Uterus (tissue), 4 donors: ENCODE measurements at places on chromosomes 3 and 15. TPM values are rescaled to one million over a fixed set of nuclear protein-coding genes. Genes with fewer than 3 reads are reported as not detected.

DNA sequence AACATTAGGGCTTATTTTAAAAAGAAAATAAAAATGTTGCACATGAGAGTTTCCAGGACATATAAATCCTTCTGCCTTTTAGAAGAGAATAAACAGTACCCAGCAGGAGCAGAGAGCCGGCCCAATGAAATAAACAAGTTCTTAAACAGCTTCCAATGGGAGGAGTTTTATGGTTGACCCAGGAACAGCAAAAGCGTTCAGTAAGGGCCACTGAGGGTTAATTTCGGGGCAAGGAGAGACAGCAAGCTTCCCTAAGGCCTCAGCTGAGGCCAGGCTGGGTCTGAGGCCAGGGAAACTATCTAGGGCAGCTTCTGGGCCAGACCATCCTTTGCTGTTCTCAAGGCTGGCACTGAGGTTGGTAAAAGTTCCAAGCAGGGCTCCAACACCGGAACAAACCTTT, 3.4 kb downstream of the PDZRN3 start:
- peak overlapping the region; percentile 86 for H3K27ac ChIP-seq
- H3K27me3 ChIP-seq: no peaks in the 10 kb centered on the region
- no peaks in the 10 kb centered on the region for H3K36me3 ChIP-seq
- no peaks in the 10 kb centered on the region for H3K4me1 ChIP-seq
- H3K4me3 ChIP-seq: peak overlapping the region; percentile 92

FAM81A gene
- not detected for total RNA-seq

GRCh38 chr15:89187301-89187985, 33.9 kb downstream of the RLBP1 start:
- no peak for DNase-seq
- no peak overlapping the region for H3K27ac ChIP-seq
- no peaks in the 10 kb centered on the region for H3K27me3 ChIP-seq
- no peak overlapping the region for H3K4me3 ChIP-seq
- no peaks in the 10 kb centered on the region for H3K4me1 ChIP-seq

CCDC51 gene
- 2.6 TPM for total RNA-seq

DNA sequence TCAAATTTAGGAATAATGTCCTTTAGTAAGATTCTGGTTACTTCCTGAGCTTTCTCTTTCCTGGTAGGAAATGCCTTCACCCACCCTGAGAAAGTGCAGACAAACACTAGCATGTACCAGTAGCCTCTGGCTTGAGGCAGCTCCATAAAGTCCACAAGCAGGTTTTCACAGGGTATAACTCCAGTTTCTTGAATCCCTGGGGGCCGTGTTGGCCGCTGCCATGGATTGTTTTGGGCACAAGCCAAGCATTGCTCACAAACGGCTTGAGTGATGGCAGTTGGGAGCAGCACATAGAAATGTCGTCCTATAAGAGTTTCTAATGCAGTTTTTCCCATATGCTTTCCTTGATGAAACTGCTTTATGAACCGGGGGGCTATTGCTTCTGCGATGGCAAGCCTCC, 164.1 kb downstream of the STXBP5L start:
- H3K4me1 ChIP-seq: no peaks in the 10 kb centered on the region

DNA sequence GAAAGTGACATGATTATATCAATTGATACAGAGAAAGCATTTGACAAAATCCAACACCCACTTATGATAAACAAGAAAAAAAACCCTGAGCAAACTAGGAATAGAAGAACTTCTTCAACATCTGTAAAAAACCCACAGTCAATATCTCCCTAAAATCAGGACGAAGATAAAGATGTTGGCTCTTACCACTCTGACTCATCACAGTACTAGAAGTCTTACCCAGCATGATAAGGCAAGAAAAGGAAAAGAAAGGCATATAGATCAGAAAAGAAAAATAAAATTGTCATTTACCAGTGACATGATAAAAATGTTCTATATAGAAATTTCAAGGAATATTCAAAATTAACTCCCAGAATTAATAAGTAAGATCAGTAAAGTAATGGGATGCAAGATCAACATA, 7.2 kb upstream of the FBXW12 start:
- no peaks in the 10 kb centered on the region for H3K36me3 ChIP-seq
- H3K27ac ChIP-seq: no peak overlapping the region
- no peak overlapping the region for H3K4me3 ChIP-seq
- no peaks in the 10 kb centered on the region for H3K4me1 ChIP-seq
- no peak for DNase-seq

CADPS gene
- total RNA-seq: 13.2 TPM

- no peaks in the 10 kb centered on the region for H3K36me3 ChIP-seq
- H3K27ac ChIP-seq: no peak overlapping the region
- H3K4me3 ChIP-seq: no peak overlapping the region
These were observed 24.1 kb downstream of the ARPP21 start for GRCh38 chr3:35663471-35663870.

GRCh38 chr3:32421185-32421584, 29.5 kb downstream of the CMTM7 start:
- no peaks in the 10 kb centered on the region for H3K4me1 ChIP-seq
- H3K36me3 ChIP-seq: no peaks in the 10 kb centered on the region
- no peaks in the 10 kb centered on the region for H3K27me3 ChIP-seq
- no peak overlapping the region for H3K4me3 ChIP-seq
- no peak for DNase-seq
- H3K27ac ChIP-seq: peak overlapping the region; percentile 32

DNA sequence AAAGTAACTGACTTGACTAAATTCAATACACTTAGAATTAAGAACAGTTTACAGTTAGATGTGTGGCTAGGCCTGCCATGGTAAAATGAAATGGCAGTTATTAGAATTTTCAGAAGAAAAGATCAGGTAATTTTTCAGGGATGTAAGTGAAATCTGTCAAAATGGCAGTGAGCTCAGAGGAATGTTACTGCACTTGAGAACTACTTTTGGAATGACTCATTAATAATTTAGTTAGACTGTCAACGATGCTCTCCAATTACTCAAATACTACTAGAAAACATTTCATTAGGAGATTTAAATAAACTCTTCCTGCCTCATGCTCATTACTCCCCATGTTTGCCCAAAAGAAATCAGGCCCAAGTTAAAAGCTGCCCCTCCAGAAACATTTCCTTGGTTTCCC, 84.4 kb downstream of the RFTN1 start:
- no peaks in the 10 kb centered on the region for H3K36me3 ChIP-seq
- H3K4me1 ChIP-seq: no peaks in the 10 kb centered on the region
- no peak for DNase-seq
- peak overlapping the region; percentile 88 for H3K27ac ChIP-seq
- H3K27me3 ChIP-seq: no peaks in the 10 kb centered on the region

DNA sequence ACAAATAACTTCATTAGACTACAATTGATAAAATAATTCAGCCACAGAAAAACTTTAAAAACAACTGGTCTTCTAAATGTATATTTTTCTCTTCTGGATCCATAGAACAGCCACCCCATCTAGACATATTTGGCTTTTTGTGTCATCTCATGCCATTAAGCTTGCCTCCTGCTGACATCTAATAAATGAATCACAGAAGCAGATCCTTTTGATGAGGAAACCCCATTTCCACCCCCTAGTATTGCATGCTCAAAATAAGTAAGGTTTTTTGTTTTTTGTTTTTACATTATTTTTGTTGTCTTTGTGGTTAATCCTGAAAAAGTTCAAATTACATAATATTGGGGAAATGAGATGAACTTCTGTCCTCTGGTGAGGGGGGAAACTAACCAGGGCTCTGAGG, 94.8 kb downstream of the DUT start:
- H3K4me3 ChIP-seq: no peak overlapping the region
- DNase-seq: no peak
- H3K27me3 ChIP-seq: no peaks in the 10 kb centered on the region
- no peak overlapping the region for H3K27ac ChIP-seq
- no peaks in the 10 kb centered on the region for H3K36me3 ChIP-seq

DNA sequence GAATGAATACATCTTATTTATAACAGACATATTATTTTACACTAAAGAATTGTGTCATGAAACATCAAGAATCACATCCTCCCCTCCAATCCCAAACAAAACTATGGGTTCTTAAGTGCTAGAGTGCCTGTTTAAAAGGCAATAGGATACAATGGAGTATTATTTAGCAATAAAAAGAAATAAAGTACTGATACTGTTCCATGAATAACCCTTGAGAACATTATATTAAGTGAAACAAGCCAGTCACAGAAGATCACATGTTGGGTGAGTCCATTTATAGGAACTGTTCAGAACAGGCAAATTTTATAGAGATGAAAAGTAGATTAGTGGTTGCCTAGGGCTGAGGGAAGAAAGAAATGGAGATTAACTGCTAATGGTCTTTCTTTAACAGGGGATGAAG, 86.5 kb downstream of the ANKRD28 start:
- H3K27ac ChIP-seq: no peak overlapping the region
- H3K36me3 ChIP-seq: no peaks in the 10 kb centered on the region
- no peaks in the 10 kb centered on the region for H3K27me3 ChIP-seq

SSUH2 gene
- not detected for total RNA-seq

KIF7 gene
- total RNA-seq: 16.4 TPM

SRGAP3 gene
- 2.4 TPM for total RNA-seq

USP8 gene
- total RNA-seq: 170 TPM

GRCh38 chr3:196406811-196407470, 25.3 kb downstream of the UBXN7 start:
- no peak overlapping the region for H3K27ac ChIP-seq
- H3K4me3 ChIP-seq: no peak overlapping the region
- H3K4me1 ChIP-seq: no peaks in the 10 kb centered on the region

GRCh38 chr3:148646126-148646665, 51.5 kb upstream of the AGTR1 start:
- H3K4me3 ChIP-seq: no peak overlapping the region
- no peaks in the 10 kb centered on the region for H3K4me1 ChIP-seq
- H3K27ac ChIP-seq: no peak overlapping the region
- no peaks in the 10 kb centered on the region for H3K36me3 ChIP-seq
- no peaks in the 10 kb centered on the region for H3K27me3 ChIP-seq

DNA sequence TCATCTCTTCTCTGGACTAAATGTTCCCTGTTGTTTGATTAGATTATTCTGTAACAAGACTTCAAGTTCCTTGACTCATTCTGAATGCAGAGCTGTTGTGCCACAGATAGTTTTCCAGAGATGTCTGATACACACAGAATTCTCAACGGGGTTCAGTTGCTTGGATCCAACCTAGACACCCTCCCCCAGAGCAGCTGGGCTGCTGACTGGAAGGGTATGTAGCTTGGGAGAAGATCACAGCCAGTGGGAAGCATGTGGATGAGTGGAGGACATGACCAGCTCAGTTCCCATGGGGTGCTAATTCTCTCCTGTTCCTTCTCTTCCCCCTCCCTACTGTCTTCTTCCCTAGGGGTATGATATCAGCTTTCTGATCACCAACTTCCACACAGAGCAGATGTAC, 6.6 kb upstream of the TTLL3 start:
- H3K4me3 ChIP-seq: no peak overlapping the region
- no peaks in the 10 kb centered on the region for H3K4me1 ChIP-seq
- no peak for DNase-seq
- no peaks in the 10 kb centered on the region for H3K36me3 ChIP-seq

DNA sequence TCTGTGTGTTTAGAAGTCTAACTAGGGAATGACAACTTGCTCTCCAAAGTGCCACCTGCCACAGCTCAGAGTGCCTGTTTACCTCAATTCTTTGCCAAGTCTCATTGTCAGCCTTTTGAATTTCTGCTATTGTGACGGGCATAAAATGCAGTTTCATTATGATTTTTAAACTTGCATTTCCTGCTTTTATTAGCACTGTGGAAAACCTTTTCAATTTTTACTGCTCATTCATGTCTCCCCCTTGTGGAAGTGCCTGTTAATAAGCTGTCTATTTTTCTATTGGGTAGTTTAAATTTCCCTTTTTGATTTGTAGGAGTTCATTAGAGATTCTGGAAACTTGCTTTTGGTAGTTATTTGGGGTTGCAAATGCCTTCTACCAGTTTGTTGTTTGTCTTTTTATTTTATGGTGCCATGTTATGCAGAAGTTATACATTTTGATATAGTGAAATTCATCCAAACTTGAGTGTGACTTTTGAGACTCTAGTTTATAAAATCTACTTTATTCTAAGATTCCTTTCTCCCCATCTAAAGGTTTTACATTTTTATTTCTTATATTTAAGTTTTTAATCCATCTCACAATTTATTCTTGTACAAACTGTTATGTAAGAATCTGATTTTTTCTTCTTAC, 53.9 kb upstream of the FRMD4B start:
- H3K27ac ChIP-seq: no peak overlapping the region
- no peaks in the 10 kb centered on the region for H3K27me3 ChIP-seq
- no peak overlapping the region for H3K4me3 ChIP-seq
- no peaks in the 10 kb centered on the region for H3K36me3 ChIP-seq
- DNase-seq: no peak

DNA sequence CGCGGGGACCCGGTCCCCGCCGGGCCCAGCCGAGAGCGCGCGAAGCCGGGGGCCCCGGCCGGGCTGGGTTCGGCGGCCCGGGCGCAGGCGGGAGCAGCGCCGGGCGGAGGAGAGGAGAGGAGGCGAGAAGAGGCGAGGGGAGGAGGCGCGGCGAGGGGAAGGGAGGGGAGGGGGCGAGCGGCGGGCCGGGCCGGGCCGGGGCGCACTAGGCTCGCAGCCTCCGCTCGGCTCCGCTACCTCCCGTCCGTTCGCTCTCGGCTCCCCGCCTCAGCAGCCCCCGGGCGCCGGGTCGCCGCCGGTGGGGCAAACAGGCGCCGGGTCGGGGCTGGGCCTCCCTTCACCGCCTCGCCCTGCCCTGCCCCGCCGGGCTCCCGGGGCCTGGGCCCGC, 351 bp downstream of the INSYN1 start:
- no peaks in the 10 kb centered on the region for H3K27me3 ChIP-seq
- peak overlapping the region; percentile 68 for H3K4me3 ChIP-seq
- H3K36me3 ChIP-seq: no peaks in the 10 kb centered on the region
- DNase-seq: no peak
- H3K4me1 ChIP-seq: no peaks in the 10 kb centered on the region

DNA sequence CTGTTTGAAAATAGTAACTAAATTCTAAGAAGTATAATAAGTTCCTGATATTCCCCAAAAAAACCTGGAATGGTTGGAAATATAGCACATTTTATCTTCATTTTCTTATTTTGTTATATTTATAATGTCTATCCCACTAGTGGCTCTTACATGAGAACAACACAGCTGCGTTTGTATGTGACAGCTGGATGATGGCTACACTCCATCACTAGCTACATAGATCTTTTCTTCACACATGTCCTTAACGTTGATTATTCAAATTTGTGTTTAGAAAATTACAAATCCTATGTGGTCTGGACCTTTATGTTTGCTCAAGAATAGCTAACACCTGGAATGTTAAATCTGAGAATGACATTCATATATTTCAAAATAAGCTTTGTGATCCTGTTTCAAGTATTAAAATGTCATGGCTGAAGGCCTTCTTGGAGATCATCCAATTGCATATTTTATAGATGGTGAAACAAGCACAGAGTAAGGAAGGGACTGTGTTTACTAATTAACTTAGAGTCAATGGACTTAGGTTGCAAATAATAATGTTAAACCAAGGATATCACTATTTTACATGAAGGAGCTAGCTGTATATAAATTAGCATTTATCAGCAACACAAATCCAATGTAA, 60.8 kb downstream of the ATP13A5 start:
- no peaks in the 10 kb centered on the region for H3K36me3 ChIP-seq
- no peak for DNase-seq
- H3K4me1 ChIP-seq: no peaks in the 10 kb centered on the region
- no peak overlapping the region for H3K27ac ChIP-seq
